NCI-H526 treated with DMSO at 0.1 percent for 48 hours (cell line): ENCODE measurements at places on chromosomes 16 and 17.

DNA sequence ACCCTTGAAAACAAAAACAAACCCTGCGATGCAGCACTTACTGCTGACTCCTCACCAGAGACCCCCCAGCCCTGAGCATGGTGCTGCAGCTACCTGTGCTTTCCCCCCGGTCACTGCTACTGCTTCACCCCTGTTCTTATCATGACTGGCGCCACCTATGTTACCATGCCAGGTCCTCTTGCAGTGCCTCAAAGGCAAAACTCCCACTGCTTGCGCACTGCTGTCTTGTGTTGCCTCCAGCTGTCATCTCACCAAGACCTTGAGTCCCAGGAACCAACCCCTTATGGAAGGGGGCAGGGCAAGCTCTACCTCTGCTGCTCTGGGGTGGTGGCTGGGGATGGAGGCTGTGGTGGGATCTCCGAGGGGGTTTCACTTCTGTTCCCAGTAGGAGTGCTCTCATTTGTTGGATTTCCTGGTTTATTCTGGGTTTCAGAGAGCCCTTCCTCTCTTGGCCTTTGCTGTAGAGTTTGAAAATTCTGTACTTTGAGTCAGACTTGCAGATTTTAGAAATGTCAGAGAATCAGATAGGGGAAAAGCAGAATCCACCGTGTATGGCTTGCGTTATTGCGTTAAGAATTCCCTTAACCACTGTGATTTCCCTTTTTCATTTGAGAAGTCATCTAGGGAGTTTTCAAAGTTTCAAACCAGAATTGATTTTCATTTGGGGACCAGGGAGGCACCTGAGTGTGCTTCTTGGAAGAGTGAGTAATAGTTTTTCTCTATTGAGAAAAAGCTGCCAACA lies 96.6 kb downstream of the SPECC1 start:
- no peak for DNase-seq

- DNase-seq: no peak
Measured at GRCh38 chr17:64520359-64520758, 13.6 kb downstream of the CEP95 start.

DNA sequence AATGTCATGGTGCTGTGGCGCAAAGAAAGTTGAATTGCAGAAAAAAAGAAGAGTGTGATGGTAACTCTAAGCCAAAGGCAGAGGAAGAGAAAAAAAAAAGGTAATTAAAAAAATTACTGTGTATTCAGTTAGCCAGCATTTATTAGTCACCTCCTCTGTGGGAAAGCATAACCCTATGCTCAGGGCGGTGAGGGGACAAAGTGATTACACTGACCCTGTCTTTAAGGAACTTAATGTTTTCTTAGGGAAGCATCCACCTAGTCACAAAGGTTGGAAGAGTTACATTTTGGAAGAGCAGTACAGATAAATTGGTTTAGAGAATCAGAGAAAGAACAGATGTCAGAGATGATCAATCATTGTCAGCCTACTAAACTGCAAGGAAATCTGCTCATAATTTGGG lies 410.3 kb downstream of the CDH11 start:
- DNase-seq: no peak

GRCh38 chr16:57043248-57043647 lies 49.1 kb upstream of the CPNE2 start:
- no peak for DNase-seq

- no peak for DNase-seq
Measured at GRCh38 chr17:4221899-4222659, 41.7 kb downstream of the ANKFY1 start.

DNA sequence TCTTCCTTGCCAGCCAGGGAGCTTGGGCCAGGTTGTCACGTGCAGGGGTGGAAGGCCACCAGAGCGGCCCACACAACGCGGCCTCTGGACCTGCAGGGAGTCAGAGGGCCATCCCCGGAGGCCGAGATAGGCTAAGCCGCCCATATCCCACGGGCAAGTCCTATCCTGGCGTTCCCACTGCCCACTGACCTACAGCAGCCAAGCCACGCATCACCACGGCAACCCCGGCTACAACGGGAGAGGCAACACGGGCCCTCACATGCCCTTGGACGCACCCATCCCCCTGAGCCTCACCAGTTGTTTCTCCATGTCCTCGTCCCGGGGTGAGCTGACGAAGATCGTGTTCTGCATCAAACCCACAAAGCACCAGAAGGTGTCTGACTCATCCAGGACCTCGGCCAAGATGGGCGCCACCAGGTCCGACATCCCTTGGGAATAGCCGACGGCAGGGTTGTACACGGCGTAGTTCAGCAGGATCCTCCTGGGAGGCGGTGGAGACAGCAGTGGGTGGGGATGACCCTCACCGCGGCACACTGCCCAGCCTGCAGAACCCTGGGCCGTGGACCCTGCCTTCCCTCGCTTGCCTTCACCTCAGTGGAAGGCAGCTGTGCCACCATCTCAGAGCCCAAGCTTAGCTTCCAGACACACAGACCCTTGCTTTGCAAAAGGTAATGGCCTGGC lies 88.2 kb downstream of the TBC1D16 start:
- no peak for DNase-seq

GRCh38 chr17:79027925-79028491 lies 4.0 kb downstream of the C1QTNF1 start:
- DNase-seq: no peak

- no peak for DNase-seq
Measured at GRCh38 chr16:1673424-1674151, 4.5 kb upstream of the JPT2 start.

- no peak for DNase-seq
Measured at GRCh38 chr17:7173687-7174602, 5.2 kb downstream of the ASGR1 start.

GRCh38 chr16:81445966-81446906 lies 1.6 kb downstream of the CMIP start:
- DNase-seq: no peak

DNA sequence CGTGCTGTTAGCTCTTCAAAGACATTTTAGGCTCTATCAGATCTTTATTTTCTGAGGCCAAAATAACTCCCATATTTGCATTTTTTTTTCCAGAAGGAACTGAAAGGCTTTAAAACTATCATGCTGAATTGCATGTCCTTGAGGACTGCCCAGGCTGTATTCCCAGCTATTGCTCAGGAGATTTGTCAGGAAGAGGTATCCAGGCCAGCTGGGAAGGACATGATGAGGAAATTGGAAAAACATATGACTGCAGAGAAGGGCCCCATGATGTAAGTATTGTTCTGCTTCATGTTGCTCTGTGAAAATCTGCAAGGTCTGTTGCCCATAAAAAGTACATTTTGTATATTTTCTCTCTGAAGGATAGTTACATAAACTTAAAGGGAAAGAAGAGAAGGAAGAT lies 5.7 kb downstream of the CDC6 start:
- no peak for DNase-seq

DNA sequence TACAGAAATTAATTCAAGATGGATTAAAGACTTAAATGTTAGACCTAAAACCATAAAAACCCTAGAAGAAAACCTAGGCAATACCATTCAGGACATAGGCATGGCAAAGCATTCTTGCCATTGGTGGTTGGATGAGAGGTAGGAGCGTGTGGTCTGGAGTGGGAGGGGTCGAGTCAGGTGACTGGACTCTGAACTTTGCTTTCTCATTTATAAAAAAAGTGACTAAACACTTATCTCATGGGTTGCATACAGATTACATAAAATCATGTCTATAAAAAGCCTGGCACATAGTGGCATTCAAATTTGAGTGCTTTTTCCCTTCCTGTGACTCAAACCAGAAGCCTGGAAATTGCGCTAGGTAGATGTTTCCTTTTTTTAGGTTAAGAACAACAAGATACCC lies 159.7 kb upstream of the SHISA6 start:
- no peak for DNase-seq

- no peak for DNase-seq
Measured at GRCh38 chr16:75114946-75115825, 1.4 kb downstream of the LDHD start.

DNA sequence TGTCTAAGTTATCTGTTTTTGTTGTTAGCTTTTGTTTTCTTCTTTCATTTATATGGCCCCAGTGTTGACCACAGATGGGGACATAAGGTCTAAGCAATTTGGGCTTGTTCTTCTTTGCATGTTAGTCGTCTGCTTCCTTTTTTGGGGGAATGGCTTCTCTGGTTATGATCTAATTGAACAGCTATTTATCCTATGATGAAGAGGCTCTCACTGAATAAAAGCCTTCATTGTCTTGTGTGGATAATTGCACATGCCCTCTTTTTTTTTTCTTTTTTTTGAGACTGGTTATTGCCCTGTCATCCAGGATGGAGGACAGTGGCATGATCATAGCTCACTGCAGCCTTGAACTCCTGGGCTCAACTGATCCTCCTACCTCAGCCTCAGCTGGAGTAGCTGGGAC lies 13.7 kb downstream of the SMARCE1 start:
- DNase-seq: no peak

- peak; percentile 38 for DNase-seq
Measured at GRCh38 chr17:2396568-2397246, 4.2 kb downstream of the MNT start.

- no peak for DNase-seq
Measured at GRCh38 chr17:74037320-74037719, 166.2 kb upstream of the RPL38 start.

DNA sequence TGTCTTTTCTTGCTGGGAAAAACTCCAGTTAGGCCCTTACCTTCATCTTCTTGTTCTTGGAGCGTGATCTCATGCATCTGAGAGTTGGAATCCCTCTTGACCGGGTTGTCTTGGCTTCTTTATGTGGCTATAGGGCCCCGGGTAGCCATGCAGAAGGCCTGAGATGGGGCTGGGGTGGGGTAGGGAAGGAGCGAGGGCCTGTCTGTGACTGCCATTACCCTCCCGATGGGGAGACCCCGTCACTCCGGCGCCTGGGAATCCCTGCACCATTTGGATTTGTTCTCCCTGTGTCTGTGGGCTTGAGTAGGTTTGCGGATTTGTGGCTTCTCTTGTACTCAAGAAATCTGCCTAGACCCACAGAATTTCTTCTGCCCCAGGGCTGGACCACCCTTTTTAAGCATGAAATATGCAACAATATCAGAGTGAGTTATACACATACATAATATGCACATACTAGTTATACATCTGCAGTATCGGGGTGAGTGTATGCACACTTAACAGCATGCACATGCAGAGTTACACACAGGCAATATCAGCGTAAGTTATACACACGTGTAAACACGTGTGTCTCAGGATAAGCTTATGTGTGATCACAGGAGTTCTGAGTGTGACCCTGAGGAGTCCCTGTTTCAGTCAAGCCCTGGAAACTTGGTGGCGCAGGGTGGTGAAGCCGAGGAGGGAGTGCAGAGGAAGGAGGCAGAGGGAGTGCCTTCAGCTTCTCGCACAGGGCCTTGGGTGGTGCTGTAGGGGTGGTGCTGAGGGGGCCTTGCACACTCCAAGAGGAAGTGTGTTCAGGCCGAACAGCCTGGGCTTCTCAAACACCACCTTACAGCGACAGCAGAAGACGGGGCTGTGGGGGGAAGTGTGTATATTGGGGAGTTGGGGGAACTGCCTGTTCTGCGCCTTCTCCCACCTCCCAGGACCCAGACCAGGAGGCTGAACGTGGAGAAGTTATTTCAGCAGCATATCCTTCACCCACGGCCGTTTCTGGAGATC lies 18.5 kb downstream of the CCDC42 start:
- DNase-seq: no peak

DNA sequence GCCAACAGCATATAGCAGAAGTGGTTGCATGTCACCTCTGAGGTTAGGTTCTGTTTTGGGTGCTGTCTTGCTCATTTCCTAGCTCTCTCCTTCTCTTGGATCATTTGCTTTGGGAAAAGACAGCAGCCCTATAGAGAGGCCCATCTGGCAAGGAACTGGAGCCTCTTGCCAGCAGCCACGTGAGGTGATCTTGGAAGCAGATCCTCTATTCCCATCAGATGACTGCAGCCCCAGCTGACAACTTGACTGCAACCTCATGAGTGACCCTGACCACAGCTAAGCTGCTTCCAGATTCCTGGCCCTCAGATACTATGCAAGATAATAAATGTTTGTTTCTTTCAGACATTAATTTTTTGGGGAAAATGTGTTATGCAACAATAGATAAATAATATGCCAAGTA lies 213.3 kb upstream of the HS3ST4 start:
- no peak for DNase-seq

- DNase-seq: peak; percentile 46
Measured at GRCh38 chr16:10652730-10653590, 41.8 kb downstream of the TEKT5 start.

DNA sequence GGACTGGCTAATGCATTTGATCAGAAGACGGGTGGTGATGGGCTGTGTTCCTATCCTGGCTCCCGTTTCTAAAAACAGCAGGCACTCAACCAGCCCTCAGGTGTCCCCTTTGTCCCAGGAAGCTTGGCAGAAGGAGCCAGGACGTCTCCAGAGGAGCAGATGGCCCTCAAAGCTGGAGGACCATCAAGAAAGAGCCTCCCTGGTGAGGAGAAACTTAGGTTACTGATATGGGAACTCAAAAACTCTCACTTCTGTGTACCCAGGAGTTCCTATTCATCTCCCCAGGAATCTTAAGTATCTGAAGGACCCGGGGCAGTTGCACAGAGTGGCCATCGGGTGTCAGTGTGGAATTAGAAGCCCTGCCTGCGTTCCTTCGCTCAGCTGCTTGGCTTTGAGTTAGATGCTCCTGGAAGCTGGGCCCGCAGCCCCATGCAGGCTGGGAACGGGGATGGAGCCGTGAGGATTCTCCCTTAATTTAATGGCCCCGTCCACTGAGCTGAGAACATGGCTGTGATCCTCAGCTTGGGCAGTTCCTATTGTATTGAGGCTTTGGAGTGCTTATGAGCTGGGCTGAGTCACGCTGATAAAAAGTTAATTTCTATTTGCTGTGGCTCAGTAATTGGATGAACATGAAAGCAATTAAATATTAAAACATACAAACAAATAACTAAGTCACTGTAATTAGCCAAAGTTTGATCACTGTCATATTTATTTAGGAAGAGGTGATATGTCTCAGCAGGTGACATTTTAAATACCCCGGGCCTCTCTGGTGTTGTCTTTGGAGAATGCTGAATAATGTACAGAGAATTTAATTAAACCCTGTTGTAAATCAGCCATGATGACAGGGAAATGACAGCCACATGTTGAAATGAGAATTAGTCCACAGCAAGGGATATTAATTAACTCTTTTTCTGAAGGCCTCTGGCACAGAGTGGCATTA lies 402.1 kb downstream of the SEC14L1 start:
- peak; percentile 70 for DNase-seq

DNA sequence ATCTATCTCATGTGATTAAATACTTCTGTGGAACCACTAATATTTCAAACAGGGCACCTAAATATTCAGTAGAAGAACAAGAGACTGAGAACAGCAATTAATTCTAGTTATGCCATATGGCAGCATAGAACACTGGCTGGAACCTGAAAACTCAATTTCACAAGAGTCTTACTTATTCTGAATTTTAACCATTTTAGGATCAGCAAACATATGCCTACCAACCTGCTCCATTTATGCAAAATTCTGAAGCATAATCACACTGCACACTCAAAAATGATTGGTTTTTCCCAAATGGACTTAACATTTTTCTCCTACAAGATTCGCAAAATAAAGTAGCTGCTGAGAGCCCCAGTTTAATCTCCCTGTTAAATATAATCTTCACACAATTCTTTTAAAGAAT lies 43.2 kb downstream of the SKAP1 start:
- no peak for DNase-seq

- DNase-seq: peak; percentile 84
Measured at GRCh38 chr16:68737046-68737729, at the start of gene CDH1. Gene CDH1, plus strand, starts transcription at chr16:68737292. Its CDS starts 124 bp downstream, at chr16:68737416.

- no peak for DNase-seq
Measured at GRCh38 chr17:80860101-80860671, 131.5 kb upstream of the CHMP6 start.
